Endothelial cell (in vitro differentiated cells): ENCODE measurements at places on chromosomes 1 and 21.
A peak's percentile ranks its signal among the peaks of the same experiment; 100 is the strongest.

DNA sequence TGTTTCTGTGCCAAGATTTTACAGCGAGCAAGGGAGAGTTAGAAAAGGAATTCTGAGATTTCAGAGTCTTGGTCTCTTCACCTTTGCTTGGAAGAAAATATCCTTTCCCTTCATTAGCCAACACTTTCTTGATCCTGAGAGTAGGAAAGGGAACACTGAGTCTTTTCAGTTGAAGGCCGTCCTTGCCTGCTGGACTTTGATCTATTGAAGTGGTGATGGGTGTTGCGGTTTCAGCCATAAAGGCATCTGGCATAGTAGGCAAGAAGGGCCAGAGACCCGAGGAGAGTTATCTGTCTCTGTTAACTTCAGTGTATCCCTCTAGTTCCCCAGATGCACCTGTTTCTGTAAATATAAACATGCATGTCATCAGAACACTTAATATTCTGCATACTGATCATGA is 9.7 kb downstream of the SELE start:
- DNase-seq = no peak

DNA sequence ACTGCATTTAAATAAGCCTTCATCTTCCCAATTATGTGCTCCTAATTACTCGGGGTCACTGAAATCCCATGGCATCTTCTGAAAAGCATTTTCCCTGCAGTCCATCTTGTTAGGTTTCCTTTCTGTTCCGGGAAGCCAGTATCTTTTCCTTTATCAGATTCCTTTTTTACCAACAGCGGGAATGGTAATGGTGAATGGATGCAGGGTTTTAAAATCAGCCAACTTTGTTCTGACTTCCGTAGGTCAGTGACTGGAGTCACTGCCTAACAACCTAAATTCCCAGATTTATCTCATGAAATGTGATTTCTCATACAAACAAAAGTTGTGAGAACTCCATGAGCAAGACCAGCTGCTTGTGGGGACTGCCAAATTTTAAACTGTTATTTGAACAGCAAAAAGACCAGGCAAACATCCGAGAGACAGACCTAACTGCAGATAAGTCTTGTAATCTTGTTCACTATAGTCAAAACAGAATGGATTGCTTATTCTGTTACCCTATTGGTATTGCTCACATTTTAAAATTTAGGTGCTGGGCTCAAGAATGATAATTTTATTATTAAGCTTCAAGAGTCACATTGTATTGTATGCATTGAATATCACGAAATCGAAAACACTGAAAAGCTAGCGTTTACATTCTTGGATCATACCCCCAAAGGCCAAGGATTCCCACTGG is 1.2 kb upstream of the RWDD3 start:
- DNase-seq = no peak

DNA sequence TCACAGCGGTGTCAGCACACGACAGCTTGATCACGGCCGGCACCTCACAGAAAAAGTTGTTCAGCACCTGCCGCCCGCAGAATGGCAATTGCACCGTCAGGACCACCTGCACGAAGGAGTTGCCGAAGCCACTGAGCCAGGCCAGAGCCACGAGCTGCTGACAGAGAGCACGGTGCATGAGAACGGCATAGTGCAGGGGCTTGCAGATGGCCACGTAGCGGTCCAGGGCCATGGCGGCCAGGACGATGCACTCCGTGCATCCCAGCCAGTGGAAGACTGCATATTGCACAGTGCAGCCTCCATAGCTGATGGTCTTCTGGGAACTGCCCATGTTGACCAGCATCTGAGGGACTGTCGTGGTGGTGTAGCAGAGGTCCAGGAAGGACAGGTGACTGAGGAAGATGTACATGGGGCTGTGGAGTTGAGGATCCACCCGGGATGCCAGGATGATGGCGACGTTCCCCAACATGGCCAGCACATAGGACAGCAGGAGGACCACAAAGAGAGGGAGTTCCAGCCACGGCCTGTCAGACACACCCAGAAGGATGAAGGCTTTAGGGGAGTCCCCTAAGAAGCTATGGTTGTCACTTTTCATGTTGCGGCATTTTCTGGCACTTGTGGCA is 6.4 kb downstream of the OR2B11 start:
- no peak for DNase-seq

DNA sequence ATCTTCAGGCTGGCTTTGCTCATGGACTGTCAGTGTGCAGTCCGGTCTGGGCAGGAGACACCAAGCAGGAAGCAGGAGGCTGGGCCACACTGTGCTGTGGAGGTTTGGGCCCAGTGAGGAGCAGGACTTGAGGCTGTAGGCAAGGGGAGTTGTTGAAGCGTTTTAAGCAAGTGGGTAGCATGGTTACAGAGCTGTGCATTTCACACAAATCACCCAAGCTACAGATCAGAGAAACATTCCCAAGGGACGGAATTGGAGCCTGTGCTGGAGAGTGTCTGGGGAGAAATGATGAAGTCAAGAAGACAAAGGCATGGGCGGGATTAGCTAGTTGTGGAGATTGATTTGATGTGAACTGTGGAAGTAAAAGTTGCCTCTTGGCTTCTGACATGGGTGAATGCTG is 60.9 kb downstream of the KIF21B start:
- no peak for DNase-seq

- DNase-seq = no peak
Observed at GRCh38 chr1:50521703-50522102, 98.5 kb upstream of the DMRTA2 start.

GRCh38 chr1:212916481-212917133 is 33.7 kb upstream of the VASH2 start:
- DNase-seq = peak; percentile 32

DNA sequence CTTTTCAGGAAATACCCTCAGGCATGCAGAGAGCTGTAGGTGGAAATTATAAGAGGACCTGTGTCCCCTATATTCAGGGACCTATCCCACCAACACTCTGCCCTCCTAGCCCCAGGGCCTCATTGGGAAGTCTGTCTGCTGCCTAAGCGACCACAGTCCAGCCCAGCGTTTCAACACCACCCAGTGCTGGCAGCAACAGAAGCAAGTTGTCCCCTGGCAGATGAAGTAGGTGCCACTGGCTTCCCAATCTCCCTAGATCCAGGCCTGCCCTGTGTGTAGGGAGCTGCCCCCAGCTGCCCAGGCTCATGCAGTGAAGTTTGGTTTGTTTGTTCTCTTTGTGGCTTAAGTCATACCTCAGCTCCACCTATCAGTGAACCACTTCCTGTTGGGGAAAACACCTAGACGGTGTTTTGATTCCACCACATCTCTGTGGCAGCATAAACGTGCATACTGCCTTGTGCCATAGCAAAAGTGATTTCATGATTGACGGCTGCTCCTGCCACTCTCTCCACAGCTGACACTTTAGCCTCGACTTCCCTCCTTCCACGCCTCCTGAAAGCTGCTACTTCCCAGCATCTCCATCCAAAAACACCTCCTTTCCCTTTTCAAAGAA is 8.1 kb upstream of the LEFTY1 start:
- no peak for DNase-seq

- DNase-seq = peak; percentile 58
Observed at GRCh38 chr21:37700641-37701202, 215.5 kb downstream of the KCNJ6 start.

DNA sequence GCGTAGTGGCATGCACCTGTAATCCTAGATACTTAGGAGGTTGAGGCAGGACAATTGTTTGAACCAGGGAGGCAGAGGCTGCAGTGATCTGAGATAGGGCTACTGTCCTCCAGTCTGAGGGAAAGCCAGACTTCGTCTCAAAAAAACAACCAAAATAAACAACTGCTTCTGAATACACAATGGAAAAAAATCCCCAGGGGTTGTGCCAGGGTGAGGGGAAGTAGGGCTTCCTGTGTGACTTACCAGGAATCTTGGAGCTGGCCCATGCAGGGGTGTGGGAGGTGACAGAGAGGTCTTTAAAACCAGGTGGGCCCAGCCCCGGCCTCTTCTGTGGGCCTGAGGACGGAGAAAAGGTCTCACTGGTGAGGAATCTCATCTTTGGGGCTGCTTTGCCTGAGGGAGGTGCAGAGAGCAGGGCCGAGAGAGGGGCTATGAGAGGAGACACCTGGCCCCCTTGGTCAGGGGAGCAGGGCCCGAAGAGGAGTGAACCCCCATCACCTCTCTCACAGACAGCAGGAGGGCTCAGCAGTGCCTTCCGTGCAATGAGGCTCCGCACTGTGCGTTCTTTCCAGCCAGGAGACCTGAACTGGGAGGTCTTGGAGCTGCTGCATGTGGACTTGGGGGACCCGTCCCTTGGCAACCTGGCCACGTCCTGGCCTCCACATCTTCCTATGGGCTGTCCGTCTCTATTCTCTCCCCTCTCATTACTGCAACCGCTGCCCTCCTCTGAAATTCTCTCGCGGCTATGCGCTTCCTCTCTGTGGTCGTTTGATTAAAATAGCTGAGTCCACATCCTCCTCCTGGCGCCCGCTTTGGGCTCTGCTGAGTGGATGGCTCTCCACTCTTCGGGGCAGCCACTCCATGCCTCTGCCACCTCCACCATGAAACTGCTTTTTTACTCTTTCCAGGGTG is 10.7 kb downstream of the PLA2G5 start:
- no peak for DNase-seq

GRCh38 chr1:19559641-19560040 is 74.3 kb upstream of the CAPZB start:
- no peak for DNase-seq

- DNase-seq = no peak
Observed at GRCh38 chr21:31997191-31997590, 124.4 kb downstream of the HUNK start.

- no peak for DNase-seq
Observed at GRCh38 chr1:107247679-107248078, 106.8 kb downstream of the NTNG1 start.

DNA sequence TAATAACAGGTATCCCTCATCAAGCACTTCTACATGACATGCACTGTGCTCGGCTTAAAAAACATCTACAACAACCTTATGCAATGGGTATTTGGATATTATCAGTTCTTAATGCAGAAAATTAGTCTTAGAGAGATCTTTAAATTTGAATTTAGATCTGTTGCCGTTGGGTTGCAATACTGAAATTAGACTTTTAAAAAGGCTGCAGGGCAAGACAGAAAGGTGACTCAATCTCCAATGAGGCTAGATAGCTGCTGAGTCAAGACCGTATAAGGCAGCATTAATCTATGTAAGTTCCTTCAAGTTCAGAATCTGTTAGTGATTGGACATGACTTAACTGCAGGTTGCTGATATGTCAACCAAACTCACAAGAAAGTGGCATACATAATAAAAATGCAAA is 37.3 kb downstream of the OLFM3 start:
- DNase-seq = no peak

DNA sequence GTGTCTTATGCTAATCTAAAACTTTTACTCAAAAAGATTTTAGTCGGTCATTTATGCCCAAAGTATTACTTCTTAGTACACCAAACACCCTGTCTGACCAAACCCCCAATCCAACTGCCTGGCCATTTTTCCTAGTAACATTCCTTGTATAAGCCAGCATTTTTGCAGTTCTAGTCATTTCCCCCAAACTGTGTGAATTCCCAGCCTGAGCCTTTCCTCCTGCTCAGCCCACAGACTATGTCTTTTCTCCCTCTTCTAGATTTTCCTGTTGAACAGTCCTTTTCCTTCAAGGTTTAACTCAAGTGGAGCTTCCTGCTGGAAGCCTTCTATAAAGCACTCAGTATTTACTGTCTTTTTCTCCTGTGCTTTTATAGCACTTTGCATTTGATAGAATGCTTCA is 843.8 kb downstream of the USP25 start:
- no peak for DNase-seq
